Breast epithelium (tissue), 4 donors: ENCODE measurements at places on chromosomes 7 and 10.

- DNase-seq = no peak
Observed at GRCh38 chr7:18703685-18704084, 208.1 kb downstream of the HDAC9 start.

DNA sequence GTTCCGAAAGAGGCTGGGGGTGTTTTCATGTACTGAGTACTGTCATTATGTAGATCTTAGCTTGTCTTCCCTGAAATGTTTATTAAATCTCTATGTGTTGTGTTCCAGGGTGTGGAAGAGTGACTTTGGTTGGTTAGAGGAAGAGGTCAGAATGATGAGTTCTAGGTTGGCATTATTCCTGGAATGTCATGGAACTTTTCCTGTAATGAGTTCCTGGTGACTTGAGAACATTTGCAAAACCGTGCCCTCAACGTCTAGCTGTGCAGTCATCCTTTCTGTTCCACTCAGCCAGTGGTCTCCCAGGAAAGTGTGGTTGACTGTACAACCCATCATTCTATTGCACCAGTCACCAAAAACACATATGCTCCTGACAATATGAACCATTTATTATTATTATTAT is 129.6 kb downstream of the BICC1 start:
- no peak for DNase-seq

DNA sequence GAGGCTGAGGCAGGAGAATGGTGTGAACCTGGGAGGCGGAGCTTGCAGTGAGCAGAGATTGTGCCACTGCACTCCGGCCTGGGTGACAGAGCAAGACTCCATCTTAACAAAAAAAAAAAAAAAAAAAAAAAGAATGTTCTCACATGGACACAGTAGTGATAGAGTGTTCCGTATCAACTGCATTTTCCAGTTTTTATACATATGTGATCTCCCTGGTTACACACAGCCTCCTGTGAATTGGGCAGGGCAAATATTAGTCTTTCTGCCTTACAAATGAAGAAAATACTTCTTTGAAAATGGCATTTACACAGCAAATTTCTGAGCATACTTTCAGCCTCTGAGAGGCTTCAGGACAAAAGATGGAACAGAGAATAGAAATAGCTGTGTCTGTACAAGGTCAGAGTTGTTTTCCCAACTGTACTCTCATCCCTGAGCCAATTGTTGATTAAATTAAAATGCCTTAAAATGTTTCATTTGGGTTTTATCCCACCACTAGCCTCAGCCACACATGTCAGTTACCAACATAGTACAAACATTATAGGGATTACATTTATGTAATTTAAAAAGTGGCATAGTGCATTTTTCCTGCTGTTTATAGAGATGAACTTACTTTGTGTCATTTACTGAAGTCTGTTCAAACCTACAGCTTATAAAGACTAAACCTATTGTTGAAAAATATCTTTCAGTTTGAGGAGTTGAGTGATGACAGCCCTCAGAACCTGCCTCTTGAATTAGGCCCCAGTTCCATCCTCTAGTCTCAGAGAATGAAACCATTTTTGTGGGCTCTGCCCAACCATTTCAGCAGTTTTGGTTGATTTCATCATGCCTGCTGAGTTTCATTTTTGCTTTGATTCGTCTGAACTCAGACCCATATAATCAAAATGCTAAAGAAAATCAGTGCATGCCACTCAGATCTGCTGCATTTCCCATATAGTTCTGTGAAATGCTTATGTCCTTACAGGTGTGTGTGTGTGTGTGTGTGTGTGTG is 609.4 kb upstream of the C7orf33 start:
- DNase-seq = no peak

GRCh38 chr10:132575320-132576201 is 38.0 kb downstream of the INPP5A start:
- peak; percentile 46 for DNase-seq

DNA sequence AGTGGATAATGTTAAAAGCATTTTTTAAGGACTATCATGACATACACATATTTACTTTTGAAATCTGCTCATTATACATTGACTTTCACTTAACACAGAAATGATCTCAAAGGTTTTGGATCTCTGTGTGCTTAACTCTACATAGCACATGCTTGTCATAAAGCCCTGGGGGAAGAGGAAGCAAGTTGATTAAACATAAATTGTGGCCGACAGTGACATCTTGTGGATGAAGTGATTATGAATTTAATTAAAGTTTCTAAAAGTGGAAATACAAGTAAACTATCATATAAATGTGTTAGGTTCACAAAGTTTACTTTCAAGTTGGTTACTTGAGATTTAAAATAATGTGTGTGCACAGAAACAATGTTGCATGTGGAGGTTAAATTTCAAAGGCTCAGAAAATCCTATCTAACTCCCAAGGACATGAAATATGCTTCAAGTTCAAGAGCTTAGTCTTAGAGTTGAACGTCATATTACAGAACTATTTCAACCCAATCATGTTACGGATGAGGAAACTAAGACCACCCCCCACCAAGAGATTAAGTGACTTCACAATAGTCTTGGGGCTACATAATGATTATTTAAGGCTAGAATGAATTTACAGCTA is 1247.8 kb downstream of the GATA3 start:
- no peak for DNase-seq

GRCh38 chr10:104339469-104340110 is 1.3 kb upstream of the ITPRIP start:
- DNase-seq = peak; percentile 49

DNA sequence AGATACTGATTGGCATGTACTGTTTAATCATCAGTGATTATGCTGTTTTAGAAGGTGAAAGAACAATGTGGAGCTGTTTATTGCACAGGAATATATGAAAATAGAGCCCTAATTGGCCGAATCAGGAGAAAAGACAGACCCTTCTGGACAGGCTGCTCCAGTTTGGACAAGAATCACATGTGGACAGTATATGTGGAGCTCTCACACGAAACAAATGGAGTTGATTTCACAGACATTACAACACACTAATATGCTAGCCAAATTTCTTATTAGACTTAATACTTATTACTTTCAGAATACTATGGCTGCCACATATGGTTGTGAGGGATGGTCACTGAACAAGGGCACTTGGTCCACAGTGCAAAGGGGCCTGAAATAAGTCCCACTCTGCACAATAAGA is 15.5 kb downstream of the TWIST1 start:
- no peak for DNase-seq

GRCh38 chr7:87886875-87887274 is 10.6 kb downstream of the DBF4 start:
- DNase-seq = no peak

- no peak for DNase-seq
Observed at GRCh38 chr10:86857128-86857721, 100.2 kb downstream of the MMRN2 start.
